Umbilical cord (tissue), 2 donors: ENCODE measurements at places on chromosomes 1 and 21. TPM values are rescaled to one million over a fixed set of nuclear protein-coding genes. Genes with fewer than 3 reads are reported as not detected.

CD101 gene
- 0.48 TPM for total RNA-seq

SYT2 gene
- 1.7 TPM for total RNA-seq

SLFNL1 gene
- 1.9 TPM for total RNA-seq

ATP5PB gene
- total RNA-seq: 169 TPM

ATG4C gene
- total RNA-seq: 11.1 TPM

S100A7 gene
- not detected for total RNA-seq

ARHGEF11 gene
- 18.5 TPM for total RNA-seq

RHD gene
- total RNA-seq: not detected

DNA sequence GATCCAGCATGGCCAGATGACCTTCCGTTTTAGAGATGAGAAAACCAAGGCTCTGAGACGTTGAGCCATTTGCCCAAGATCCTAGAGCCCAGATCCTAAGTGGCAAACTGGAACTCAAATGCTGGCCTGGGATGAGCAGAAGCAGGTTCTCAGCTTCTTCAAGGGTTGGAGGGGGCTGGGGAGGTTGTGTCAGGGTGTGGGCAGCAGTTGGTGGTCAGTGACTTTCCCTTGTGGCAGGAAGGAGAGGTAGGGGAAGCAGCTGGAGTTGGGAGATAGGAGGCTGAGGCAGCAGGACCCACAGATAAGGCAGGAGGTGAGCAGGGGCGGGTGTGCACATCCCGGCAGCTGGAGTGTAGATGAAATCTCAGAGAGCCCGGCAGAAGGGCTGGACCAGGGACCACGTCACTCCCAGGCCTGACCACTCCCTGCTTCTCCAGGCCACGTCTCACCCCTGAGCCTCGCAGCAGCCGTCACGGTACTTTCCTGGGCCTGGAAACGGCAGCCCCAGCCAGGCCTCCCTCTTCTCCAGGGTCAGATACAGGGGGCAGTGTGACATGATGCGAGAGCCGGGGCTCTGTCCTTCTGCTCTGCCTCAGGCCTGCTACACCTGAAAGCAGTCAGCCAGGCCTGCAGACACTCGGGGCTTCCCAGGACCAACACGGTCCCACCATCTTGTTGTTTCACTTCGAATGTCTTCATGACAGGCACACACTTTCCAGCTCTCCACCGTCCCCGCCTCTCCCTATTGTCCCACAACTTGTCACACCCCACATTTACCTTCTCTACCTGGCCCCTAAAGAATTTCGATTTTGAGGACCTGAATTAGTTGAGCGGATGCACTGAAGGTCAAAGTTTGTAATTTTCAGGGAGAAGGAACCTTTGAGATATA, 11.5 kb upstream of the LAPTM5 start:
- peak; percentile 81 for DNase-seq

DNA sequence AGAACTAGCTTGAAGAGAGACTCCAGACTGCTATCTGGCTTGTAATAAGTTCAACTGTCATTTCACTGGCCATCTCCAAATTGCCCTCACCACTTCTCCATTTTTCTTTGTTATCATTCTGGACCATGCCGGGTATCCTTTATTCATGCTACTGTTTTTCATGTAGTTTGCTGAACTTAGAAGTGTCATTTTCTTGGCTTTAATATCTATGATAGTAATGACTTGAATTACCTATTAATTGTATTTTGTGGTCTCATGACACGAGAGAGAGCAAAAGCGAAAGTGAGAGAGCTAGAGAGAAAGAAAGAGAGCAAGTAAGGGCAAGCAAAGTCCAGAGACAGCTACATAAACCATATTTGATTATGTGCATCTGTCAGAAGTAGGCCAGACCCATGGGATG, 184.9 kb upstream of the ATP1B1 start:
- no peak for DNase-seq

- DNase-seq: no peak
Measured at GRCh38 chr1:181508486-181509165, 25.3 kb downstream of the CACNA1E start.

GRCh38 chr1:111604931-111605330, 14.7 kb upstream of the RAP1A start:
- no peak for DNase-seq

DNA sequence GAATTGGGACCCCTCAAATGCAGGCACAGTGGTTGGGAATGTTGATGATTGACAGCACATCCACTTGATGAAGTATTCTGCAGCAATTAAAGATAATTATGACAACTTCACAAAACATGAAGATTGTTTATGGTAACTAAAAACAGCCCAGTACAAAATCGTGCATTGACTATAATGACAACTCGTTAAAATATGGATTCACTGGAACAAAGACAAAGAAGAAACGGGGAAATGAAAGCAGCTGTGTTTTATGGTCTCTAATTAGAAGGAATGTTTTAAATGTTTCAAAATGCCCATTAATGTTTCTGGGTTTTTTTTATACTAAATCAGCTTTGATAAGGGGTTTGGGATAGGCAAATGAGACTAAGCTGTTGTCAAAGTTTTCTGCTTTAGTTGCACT, 36.1 kb downstream of the NIPAL3 start:
- no peak for DNase-seq

- DNase-seq: peak; percentile 35
Measured at GRCh38 chr1:226912587-226913176, 27.4 kb upstream of the COQ8A start.

DNA sequence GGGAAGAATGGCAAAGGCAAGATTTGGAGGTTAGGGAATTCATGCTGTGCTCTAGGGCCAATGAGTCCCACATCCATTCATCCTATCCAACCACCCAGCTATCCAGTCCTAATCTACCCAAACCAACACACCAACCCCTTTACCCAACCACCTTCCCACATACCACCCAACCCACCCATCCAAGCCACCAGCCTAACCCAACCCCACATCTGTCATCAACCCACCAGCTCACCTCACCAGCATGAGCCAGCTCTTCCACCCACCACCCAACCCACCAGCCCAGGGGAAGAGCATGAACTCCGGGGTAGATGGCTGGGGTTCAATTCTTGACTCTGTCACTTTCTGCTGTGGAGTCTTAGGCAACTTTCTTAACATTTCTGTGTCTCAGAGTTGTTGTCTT, 35.9 kb upstream of the DISP3 start:
- no peak for DNase-seq

GRCh38 chr1:205260948-205261732, 33.4 kb downstream of the TMCC2 start:
- no peak for DNase-seq

DNA sequence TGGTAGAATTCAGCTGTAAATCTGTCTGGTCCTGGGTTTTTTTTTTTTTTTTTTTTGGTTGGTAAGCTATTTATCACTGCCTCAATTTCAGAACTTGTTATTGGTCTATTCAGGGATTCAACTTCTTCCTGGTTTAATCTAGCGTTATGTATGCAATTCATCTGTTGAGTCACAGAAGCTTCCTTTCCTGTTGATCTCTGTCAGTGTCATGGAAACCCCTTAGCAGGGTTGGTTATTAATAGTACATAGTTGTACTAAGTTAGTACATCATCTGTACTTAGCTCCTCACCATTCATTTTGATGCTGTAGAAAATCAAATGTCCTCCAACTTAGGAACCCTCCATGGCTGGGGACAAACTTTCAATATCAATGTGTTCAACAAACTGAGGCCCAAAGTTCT, 51.0 kb upstream of the BARHL2 start:
- no peak for DNase-seq

DNA sequence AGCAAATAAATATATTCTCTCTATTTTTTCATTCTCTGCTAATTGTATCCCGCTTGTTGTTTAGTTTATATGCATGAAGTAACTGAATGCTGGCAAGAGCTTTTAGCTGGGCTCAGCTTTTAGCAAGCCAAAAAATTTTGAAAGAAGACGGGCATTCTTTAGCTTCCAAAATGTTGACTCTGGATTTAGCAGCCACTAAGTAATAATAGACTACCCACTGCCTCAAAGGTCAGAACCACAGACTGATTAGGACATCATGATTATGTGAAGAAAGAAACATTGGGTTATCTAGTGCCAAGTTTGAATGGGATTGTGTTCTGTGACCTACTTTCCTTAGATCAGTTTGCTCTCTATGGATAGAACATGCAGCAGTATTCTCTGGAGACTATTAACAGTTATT, 80.3 kb upstream of the DPH5 start:
- no peak for DNase-seq

DNA sequence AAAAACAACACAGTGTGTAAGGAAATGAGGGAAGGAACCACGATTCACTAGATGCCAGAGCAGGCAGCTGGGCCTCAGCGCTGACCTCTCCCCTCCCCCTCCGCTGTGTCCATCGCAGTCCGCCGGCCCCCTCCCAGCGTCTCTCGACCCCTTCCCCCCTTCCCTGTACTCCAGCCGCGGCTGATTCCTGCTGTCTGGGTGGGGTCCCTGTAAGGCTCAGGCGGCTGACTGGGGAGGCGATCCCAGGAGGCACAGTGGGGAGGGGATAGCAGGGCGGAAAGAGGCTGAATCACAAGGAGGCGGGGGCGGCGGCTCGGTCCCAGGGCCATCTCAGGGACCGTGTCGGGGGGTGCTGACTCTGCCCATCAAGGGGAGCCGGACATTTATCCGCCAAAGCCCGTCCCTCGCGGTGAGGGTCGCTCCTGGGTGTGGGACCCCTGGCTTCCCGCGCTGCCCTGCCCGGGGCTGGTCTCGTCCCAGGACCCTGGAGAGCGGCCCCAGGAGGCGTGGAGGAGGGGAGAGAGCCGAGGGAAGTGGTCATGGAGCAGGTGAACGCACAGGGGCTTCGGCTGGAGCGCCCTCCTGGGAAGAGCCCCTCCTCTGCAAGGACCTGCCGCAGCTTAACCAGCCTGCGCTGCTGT, 241.9 kb downstream of the PTPRU start:
- no peak for DNase-seq

- DNase-seq: no peak
Measured at GRCh38 chr1:7398982-7399381, 372.1 kb upstream of the VAMP3 start.

DNA sequence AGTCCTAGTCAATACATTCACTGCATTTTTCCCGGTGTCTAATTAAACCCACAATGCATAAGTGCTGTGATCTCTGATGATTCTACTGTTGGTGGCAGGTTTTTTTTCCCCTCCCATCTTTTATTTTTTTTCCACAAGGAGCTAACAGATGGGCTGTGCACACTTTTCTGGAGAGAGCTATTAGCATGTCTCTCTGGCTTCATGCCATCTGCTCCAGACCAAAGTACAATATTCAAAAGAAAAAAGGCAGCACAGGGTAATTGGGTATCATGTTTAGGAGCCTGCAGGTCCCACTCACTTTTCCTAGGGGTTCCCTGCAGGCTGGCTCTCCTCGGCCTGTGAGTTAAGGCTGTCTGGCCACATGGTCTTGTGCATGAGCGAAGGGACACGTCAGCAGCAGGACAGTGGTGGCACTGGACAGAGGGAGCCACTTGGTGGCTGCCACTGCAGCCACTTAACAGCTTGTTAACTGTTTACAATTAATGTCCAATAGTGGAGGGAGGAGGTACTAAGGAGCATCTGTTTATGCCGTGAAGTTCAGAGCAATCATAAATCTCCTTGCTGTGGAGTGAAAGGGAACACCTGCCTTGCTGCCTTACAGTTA, 53.5 kb upstream of the C8B start:
- no peak for DNase-seq

DNA sequence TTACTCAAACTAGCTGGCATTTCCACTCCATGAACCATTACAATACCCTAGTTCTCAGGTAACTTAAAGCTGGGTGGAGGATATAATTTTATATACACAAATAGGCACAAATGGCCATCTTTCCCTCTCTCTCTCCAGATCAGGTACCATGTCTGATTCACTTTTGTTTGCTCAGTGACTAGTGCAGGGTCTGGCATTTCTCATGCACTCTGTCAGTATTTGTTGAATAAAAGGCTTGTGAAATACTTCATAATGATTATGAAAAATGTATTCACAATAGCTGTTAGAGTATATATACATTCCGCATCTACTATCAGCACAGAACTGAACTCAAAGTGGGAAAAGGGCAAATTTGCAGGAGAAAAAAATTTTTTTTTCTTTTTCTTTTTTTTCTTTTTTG, 510.2 kb upstream of the USP24 start:
- peak; percentile 18 for DNase-seq

- peak; percentile 32 for DNase-seq
Measured at GRCh38 chr1:229169399-229169798, 101.5 kb upstream of the RAB4A start.

DNA sequence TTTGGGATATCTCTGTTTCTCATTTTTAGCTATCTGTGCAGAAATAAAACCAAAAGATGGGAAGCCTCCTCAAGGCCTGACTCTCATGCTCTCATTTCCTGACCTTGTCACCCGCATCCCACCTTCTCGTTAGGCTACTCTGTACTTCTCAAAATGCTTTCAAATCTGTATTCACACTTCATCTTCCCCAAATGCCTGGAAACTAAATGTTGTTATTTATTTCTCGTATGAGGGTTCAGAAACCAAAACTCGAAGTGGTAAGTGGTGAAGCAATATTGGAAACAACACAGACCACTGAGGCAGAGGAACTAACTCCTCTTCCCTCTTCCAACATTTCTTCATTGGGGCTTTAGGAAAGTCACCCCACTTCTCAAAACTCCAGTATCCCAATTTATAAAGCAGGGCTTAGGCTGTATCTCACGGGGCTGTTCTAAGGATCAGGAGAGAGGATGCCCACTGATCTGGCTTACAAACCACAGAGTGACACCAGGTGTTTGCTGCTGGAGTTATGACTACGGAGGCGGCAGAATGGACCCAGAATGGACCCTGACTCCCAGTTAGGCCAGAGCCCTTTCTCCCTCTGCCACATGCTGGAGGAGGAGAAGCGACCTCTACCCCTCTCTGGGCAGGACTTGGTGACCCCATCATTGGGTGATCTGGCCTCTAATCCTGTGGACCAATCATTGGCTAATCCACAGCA, 3.5 kb downstream of the SLAMF7 start:
- DNase-seq: no peak

DNA sequence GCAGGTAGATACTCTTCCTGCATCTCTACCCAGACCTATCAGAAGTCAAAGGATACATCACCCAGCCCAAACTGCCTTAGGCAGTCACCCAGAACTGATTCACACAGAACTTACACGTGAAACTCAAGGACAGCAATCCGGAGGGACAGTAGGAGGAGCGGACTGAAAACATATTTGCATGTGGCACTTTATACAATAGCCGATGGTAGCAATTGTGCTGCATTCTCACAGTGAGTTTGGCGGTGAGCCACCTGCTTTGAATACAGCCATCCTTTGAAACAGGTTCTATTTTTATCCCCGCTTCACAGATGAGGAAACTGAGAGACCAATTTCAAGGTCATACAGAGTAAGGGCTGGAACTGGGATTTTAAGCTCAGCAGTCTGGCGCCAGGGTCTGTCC, 69.5 kb downstream of the EDEM3 start:
- no peak for DNase-seq
